Left ventricle myocardium inferior (tissue), 1 donor: ENCODE measurements at places on chromosomes 16 and 17. TPM values are rescaled to one million over a fixed set of nuclear protein-coding genes. Genes with fewer than 3 reads are reported as not detected.

GRCh38 chr17:15894258-15894657 is 50.7 kb upstream of the ADORA2B start:
- H3K27ac ChIP-seq: peak overlapping the region; percentile 51
- H3K36me3 ChIP-seq: no peaks in the 10 kb centered on the region
- H3K27me3 ChIP-seq: peaks cover 7% of the 10 kb centered on the region

DNA sequence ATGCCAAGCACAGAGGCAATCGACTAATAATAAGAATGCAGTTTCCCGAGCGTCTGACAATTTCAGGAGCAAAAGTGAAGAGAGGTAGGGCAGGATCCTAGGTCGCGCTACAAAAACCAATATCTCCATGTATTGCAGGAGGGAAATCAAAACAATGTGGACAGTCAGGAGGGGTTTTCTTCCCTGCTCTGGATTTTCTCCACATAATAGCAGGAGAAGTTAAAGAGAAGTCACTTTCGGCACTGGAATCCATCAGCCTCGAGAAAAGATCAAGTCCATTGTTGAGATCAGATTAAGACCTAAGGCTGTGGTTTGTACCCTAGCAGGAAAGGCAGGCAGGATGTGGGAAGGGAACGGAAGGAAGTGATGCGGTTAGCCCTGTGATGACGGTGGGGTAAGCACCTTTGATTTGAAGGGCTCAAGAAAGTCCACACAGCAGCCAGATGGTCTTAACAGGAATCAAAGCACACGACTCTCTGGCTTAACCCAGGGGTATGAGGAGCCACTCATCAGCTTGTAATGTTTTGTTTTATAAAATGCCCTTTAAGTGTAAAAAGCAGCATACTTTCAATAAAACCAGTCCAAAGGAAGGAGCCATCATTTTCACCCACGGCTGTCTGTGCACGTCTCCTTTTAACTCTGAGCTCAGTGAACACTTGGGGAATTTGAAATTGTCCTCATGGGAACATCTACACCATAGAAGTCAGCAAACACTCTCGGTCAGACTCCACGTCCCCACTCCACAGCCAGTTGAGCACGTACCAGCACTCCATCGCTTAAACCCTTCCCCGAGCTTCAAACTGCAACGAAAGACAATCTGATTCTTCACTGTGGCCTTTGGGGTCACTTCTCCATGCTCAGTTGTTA is 15.8 kb upstream of the AKTIP start:
- H3K4me3 ChIP-seq: peak overlapping the region; percentile 18
- DNase-seq: no peak
- H3K27ac ChIP-seq: peak overlapping the region; percentile 87
- peaks cover 26% of the 10 kb centered on the region for H3K4me1 ChIP-seq
- H3K36me3 ChIP-seq: no peaks in the 10 kb centered on the region
- no peaks in the 10 kb centered on the region for H3K27me3 ChIP-seq

GRCh38 chr16:46974352-46974751 is 878 bp upstream of the DNAJA2 start:
- H3K27ac ChIP-seq: peak overlapping the region; percentile 98
- H3K36me3 ChIP-seq: peaks cover 19% of the 10 kb centered on the region
- DNase-seq: no peak
- H3K4me3 ChIP-seq: peak overlapping the region; percentile 87
- H3K4me1 ChIP-seq: peaks cover 53% of the 10 kb centered on the region

DNA sequence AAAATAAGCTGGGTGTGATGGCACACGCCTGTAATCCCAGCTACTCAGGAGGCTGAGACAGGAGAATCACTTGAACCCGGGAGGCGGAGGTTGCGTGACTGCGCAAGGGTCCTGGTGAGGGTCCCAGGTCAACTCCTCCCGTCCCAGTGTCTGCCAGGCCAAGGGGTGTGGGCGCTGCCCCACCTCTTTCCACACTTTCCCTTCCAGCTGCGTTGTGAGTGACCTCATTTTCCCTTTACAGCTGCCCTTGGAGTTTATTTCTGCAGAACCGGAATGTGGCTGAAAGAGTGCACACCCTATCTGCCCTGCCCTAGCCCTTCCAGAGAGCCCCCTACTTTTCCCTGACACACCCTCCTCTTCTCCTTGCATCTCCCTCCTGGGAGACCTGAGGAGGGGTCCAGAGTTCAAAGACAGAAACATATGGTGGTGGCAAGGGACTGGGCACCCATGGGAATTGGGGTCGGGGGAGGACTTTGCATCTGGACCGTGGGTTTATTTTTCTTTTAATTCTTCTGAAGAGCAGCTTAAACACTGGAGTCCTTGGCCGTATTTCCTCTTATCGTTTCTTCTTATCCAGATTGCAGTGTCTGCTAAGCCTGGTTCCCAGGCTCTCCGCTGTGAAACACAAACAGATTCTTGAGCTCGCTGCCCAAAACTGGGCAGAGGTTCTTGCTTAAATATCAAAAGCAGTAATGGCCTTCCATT is 20.9 kb downstream of the MRC2 start:
- H3K36me3 ChIP-seq: no peaks in the 10 kb centered on the region
- H3K4me3 ChIP-seq: peak overlapping the region; percentile 3
- DNase-seq: peak; percentile 33
- peaks cover 34% of the 10 kb centered on the region for H3K4me1 ChIP-seq
- peak overlapping the region; percentile 75 for H3K27ac ChIP-seq

DNA sequence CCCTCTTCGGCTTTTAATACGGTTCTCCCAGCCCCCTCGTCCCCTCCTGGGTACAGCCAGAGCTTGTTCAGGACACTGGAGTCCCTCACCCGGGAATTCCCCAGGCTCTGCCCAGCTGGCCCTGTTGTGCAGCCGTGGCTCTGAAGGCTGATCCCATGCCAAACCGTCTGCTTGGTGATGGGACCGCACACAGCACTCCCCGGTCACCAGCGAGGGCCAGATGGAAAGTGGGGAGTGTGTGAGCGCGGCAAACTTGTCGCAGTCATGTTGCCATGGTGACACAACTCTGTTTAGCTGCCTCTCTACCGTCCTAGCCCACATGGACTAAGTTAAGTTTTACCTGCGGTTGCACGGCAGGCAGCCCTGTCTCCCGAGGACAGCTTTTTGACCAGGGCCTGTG is 107.9 kb downstream of the RAP1GAP2 start:
- H3K36me3 ChIP-seq: no peaks in the 10 kb centered on the region
- DNase-seq: peak; percentile 72
- peaks cover 54% of the 10 kb centered on the region for H3K4me1 ChIP-seq
- peak overlapping the region; percentile 85 for H3K27ac ChIP-seq
- H3K27me3 ChIP-seq: no peaks in the 10 kb centered on the region
- no peak overlapping the region for H3K4me3 ChIP-seq

- peaks cover 6% of the 10 kb centered on the region for H3K4me1 ChIP-seq
- peak; percentile 41 for DNase-seq
- H3K4me3 ChIP-seq: no peak overlapping the region
- H3K27me3 ChIP-seq: peaks cover 5% of the 10 kb centered on the region
Measured at GRCh38 chr16:27374804-27375425, 27.1 kb upstream of the IL21R start.

DNA sequence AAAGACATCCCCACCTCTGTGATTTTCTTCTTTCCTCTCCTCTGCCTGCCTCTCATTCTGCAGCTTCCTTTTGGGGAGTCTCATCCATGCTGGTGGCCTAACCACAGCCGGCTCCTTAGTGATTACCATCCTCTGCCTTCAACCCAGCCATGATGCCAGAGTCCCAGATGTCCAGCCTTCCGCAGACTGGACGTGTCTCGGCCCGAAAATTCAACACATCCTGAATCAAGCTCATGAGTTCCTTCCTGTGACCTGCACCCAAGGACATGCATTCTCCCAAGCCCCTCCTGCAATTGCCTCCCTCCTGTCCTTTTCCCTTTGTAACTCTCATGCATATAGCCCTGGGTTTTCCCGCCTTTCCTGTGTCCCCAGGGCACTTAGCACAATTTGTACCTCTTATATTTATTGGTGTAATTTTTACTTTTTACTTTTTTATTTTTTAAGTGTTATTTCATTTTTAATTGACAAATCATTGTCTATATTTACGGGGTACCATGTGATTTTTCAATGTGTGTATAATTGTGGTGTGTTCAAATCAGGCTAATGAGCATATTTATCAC is 1.2 kb upstream of the SLC13A5 start:
- no peak for DNase-seq
- H3K4me1 ChIP-seq: peaks cover 19% of the 10 kb centered on the region
- H3K36me3 ChIP-seq: no peaks in the 10 kb centered on the region
- H3K4me3 ChIP-seq: no peak overlapping the region
- peaks cover 94% of the 10 kb centered on the region for H3K27me3 ChIP-seq

DNA sequence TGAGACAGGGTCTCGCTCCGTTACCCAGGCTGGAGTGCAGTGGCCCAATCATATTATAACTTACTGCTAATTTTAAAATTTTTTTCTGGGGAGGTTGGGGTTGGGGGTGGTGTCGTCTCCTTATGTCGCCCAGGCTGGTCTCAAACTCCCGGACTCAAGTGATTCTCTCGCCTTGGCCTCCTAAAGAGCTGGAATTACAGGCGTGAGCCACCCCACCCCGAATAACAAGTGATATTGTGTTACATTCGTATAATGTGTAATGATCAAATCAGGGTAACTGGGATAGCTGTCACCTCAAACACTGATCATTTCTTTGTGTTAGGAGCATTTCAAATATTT is 16.2 kb upstream of the KPNA2 start:
- H3K27ac ChIP-seq: peak overlapping the region; percentile 94
- no peaks in the 10 kb centered on the region for H3K27me3 ChIP-seq

DNA sequence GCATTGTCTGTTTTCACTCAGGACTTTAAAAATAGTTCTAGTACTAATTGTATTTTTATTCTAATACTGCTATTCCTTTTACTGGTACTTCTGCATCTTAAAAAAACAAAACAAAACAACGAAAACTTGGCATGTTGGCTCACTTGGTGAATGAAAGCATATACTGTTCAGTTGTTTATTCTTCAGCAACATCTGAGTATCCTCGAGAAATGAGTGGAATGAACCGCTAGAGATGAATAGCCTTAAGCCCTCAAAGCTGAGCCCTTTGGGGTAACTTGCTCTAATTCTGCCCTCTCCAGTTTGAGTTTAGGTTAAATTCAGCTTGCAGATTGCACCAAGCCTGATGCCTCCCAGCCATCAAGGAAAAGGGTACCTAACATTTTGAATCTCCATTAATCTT is 126.5 kb downstream of the WWOX start:
- H3K27me3 ChIP-seq: no peaks in the 10 kb centered on the region
- no peak overlapping the region for H3K4me3 ChIP-seq
- H3K36me3 ChIP-seq: no peaks in the 10 kb centered on the region
- no peak for DNase-seq

DNA sequence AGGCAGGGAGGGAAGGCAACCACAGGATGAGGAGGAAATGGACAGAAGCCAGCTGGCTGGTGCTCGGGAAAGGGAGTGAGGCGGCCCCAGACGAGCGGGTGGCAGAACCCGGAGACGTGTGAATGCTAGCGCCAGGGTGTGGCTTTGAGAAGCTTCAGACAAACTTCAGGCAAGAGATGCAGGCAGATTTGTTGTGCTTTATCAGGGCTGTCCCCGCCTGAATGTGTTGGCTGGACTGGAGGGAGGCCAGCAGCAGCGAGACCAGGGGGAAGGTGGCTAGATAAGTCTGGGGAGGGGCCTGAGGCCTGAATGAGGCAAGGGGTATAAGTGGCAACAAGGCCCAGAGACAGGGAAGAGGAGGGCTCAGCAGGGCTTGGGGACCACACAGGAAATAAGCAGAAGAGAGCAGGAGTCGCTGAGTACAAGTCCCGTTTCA is 22.0 kb downstream of the CAMKK1 start:
- peak overlapping the region; percentile 11 for H3K27ac ChIP-seq
- no peak overlapping the region for H3K4me3 ChIP-seq
- H3K27me3 ChIP-seq: no peaks in the 10 kb centered on the region
- H3K36me3 ChIP-seq: peaks cover 20% of the 10 kb centered on the region

GRCh38 chr17:56832446-56832845 is 1.3 kb downstream of the C17orf67 start:
- peak overlapping the region; percentile 86 for H3K27ac ChIP-seq
- no peaks in the 10 kb centered on the region for H3K36me3 ChIP-seq
- H3K27me3 ChIP-seq: no peaks in the 10 kb centered on the region

GRCh38 chr17:74920306-74920620 is 2.8 kb downstream of the USH1G start:
- peaks cover 100% of the 10 kb centered on the region for H3K27me3 ChIP-seq
- H3K36me3 ChIP-seq: no peaks in the 10 kb centered on the region
- H3K4me3 ChIP-seq: no peak overlapping the region
- DNase-seq: no peak
- no peak overlapping the region for H3K27ac ChIP-seq

- no peaks in the 10 kb centered on the region for H3K36me3 ChIP-seq
- peaks cover 16% of the 10 kb centered on the region for H3K27me3 ChIP-seq
- DNase-seq: no peak
- peaks cover 9% of the 10 kb centered on the region for H3K4me1 ChIP-seq
- no peak overlapping the region for H3K27ac ChIP-seq
- no peak overlapping the region for H3K4me3 ChIP-seq
Measured at GRCh38 chr16:89598199-89598598, 15.2 kb upstream of the DPEP1 start.

DNA sequence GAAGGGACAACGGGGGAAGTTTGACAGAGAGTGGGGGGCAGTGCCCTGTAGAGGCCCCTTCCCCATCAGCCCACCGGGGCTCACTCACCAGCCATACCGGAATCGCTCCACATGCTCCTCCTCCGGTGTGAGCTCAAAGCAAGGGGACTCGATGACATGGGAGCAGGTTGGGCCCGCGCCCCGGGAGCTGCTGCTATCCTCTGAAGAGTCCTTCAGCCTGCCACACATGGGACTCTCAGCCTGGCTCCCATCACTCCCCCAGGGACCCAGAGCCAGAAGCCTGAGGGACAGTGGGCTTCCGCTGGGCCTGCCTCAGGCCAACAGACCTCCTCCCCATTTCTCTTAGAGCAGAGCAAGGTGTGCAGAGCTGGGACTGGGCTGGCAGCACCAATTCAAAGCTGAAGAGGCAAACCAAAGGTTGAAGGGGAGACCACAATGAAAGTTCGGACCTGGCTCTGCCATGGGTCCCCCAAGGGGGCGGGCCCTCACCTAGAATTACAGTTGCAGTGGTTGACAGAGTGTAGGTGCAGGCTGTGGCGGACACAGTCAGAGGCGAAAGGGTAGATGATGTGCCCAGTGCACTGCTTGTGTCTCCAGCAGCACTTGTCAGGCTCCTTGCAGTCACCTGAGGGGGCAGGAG is 7.3 kb downstream of the PROCA1 start:
- DNase-seq: no peak
- H3K4me3 ChIP-seq: no peak overlapping the region
- no peak overlapping the region for H3K27ac ChIP-seq
- H3K27me3 ChIP-seq: no peaks in the 10 kb centered on the region
- no peaks in the 10 kb centered on the region for H3K4me1 ChIP-seq
- peaks cover 42% of the 10 kb centered on the region for H3K36me3 ChIP-seq

The SP2 gene
- 13.9 TPM for total RNA-seq

The SCN4A gene
- 1.2 TPM for total RNA-seq

The RAB26 gene
- 1.7 TPM for total RNA-seq
